Bronchus fibroblast of lung (primary cell): ENCODE measurements at places on chromosomes 11 and 22. TPM values are rescaled to one million over a fixed set of nuclear protein-coding genes. Genes with fewer than 3 reads are reported as not detected.

IGSF22 gene
- under 0.01 TPM in 1 of 2 replicates, not detected in the other for total RNA-seq

TMPRSS4 gene
- total RNA-seq: not detected in 2 replicates

TIGD3 gene
- total RNA-seq: 0.30 TPM in 1 of 2 replicates, not detected in the other

CNGA4 gene
- not detected in 2 replicates for total RNA-seq

LSP1 gene
- total RNA-seq: 2.0 and 2.7 TPM in 2 replicates

SCGB1D2 gene
- total RNA-seq: not detected in 2 replicates

TLCD5 gene
- 4.2 and 5.2 TPM in 2 replicates for total RNA-seq

CLMP gene
- total RNA-seq: 74.0 and 90.7 TPM in 2 replicates

RASSF10 gene
- not detected in 2 replicates for total RNA-seq

OR51B5 gene
- not detected in 2 replicates for total RNA-seq

ACER3 gene
- total RNA-seq: 5.9 and 7.4 TPM in 2 replicates

DDX25 gene
- total RNA-seq: 0.15 TPM in 1 of 2 replicates, not detected in the other

OR51I1 gene
- not detected in 2 replicates for total RNA-seq

C11orf65 gene
- total RNA-seq: 0.34 and 0.89 TPM in 2 replicates

TSPAN18 gene
- total RNA-seq: not detected in 2 replicates

OR8D4 gene
- not detected in 2 replicates for total RNA-seq

RFPL3 gene
- not detected in 2 replicates for total RNA-seq

LYVE1 gene
- not detected in 2 replicates for total RNA-seq

EFCAB6 gene
- 0.50 and 0.74 TPM in 2 replicates for total RNA-seq

TNNT3 gene
- not detected in 2 replicates for total RNA-seq

H19 gene
- total RNA-seq: 36.1 and 37.5 TPM in 2 replicates

MPEG1 gene
- not detected in 2 replicates for total RNA-seq

RIC3 gene
- total RNA-seq: not detected in 2 replicates

PRG2 gene
- total RNA-seq: not detected in 2 replicates

CCDC188 gene
- 0.15 TPM in 1 of 2 replicates, not detected in the other for total RNA-seq

BAIAP2L2 gene
- total RNA-seq: 0.17 and 0.59 TPM in 2 replicates

OR5P2 gene
- total RNA-seq: not detected in 2 replicates

MFNG gene
- 0.15 TPM in 1 of 2 replicates, not detected in the other for total RNA-seq

OR52E8 gene
- not detected in 2 replicates for total RNA-seq

OR10D3 gene
- total RNA-seq: not detected in 2 replicates

IRAG1 gene
- 0.59 and 0.67 TPM in 2 replicates for total RNA-seq

FXYD2 gene
- 0.15 and 0.34 TPM in 2 replicates for total RNA-seq

FOXRED2 gene
- total RNA-seq: 5.2 and 6.1 TPM in 2 replicates

APOBEC3A gene
- total RNA-seq: not detected in 2 replicates

ARHGEF12 gene
- total RNA-seq: 28.2 and 33.6 TPM in 2 replicates

P2RX6 gene
- total RNA-seq: 0.34 and 0.74 TPM in 2 replicates

TESMIN gene
- total RNA-seq: 3.4 and 4.0 TPM in 2 replicates

RAB36 gene
- total RNA-seq: 3.1 and 3.4 TPM in 2 replicates

CCDC15 gene
- total RNA-seq: 3.4 and 4.0 TPM in 2 replicates

TMEM184B gene
- total RNA-seq: 68.5 and 74.1 TPM in 2 replicates

HEPN1 gene
- not detected in 2 replicates for total RNA-seq

ARHGAP32 gene
- 2.2 and 2.8 TPM in 2 replicates for total RNA-seq

MAJIN gene
- not detected in 2 replicates for total RNA-seq

FHIP1B gene
- total RNA-seq: 9.4 and 10.7 TPM in 2 replicates

SAA1 gene
- total RNA-seq: 0.74 TPM in 1 of 2 replicates, not detected in the other

PYGM gene
- 0.17 and 0.30 TPM in 2 replicates for total RNA-seq

WT1 gene
- 0.17 and 0.45 TPM in 2 replicates for total RNA-seq

FXYD6 gene
- total RNA-seq: 22.5 and 27.8 TPM in 2 replicates

LRRC55 gene
- total RNA-seq: not detected in 2 replicates
